Activated T-helper 1 cell treated with anti-CD3 and anti-CD28 coated beads, Interleukin-12 subunit alpha, Interleukin-12 subunit beta, Interleukin-2, Interleukin-4 antibody, amounts not matched to agents 30 ng/mL and 10 ng/mL and 1 ng/mL, durations not matched to agents 14 hours and 24 hours and 36 hours (primary cell): ENCODE measurements at places on chromosomes 2 and 18.

DNA sequence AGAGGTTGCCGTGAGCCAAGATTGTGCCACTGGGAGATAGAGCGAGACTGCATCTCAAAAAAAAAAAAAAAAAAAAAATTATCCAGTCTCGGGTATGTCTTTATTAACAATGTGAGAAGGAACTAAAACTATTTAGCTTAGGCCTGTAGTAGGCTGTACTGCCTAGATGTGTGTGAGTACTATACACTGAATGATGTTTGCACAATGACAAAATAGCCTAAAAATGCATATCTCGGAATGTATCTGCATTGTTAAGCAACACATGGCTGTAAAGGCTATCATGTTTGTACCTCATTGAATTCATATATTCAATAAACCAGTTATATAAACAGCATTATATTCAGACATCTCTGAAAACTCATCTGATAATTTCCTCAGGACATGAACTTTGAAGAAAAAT lies 191.2 kb upstream of the SESTD1 start:
- DNase-seq = no peak

- no peak for DNase-seq
These were observed 18.0 kb downstream of the NMUR1 start for GRCh38 chr2:231512222-231512621.

DNA sequence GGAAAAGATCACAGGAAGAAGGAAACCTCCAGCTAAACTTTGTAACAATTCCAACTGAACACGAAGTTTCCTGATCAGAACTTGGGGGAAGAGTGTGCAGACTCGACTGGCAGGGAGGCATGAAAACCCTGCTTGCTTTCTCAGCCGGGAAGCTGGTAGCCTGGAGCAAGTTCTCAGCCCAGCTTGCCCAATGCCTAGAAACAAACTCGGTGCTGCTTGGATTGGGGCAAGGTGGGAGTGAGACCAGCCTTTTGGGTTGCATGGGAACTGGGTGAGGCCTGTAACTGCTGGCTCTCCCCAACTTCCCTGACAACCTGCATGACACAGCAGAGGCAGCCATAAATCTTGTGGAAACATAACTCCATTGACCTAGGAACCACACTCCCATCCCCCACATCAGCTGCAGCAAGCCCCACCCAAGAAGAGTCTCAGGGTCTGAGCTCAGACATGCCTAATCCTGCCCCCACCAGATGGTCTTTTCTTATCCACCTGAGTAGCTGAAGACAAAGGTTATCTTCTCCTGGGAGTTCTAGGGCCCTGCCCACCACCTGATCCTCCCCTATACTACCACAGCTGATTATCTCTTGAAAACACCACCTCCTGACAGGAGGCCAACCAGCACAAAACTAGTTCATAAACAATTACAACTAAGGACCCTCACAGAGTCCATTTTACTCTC lies 1859.7 kb upstream of the CELF4 start:
- no peak for DNase-seq

DNA sequence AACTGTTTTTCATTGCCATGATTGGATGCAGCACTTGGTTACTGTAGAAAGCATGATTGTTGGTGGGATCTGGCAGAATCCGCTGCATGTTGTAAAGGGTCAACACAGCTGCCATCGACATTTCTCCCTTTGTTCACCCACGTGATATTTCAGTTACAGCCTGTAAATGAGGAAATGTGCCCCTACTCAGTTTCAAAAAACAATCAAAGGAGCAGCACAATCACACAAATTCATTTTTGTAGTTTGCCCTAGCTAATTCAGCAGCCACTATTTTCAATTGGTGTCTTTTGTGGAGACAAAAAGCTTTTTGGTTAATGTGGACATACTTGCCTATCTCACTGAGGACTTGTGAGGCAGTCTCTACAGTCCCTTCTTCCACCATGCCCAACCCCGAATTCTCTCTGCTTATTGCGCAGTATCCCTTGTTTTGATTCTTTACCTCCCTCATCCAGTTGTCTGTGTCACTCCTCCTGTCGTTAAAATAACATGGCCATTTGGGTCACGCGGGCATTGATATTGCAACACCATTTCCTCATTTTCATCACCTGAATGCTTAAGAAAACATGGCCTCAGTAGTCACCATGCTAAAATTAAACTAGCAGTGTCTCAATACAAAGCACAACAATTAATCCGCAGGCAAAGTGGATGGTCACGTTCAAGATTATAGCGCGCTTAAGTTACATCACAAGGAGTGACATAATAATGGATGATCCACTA lies 6.4 kb upstream of the PROC start:
- DNase-seq = no peak

DNA sequence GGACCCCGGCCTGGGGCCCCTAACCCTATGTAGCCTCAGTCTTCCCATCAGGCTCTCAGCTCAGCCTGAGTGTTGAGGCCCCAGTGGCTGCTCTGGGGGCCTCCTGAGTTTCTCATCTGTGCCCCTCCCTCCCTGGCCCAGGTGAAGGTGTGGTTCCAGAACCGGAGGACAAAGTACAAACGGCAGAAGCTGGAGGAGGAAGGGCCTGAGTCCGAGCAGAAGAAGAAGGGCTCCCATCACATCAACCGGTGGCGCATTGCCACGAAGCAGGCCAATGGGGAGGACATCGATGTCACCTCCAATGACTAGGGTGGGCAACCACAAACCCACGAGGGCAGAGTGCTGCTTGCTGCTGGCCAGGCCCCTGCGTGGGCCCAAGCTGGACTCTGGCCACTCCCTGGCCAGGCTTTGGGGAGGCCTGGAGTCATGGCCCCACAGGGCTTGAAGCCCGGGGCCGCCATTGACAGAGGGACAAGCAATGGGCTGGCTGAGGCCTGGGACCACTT lies 16.4 kb downstream of the EMX1 start:
- no peak for DNase-seq

DNA sequence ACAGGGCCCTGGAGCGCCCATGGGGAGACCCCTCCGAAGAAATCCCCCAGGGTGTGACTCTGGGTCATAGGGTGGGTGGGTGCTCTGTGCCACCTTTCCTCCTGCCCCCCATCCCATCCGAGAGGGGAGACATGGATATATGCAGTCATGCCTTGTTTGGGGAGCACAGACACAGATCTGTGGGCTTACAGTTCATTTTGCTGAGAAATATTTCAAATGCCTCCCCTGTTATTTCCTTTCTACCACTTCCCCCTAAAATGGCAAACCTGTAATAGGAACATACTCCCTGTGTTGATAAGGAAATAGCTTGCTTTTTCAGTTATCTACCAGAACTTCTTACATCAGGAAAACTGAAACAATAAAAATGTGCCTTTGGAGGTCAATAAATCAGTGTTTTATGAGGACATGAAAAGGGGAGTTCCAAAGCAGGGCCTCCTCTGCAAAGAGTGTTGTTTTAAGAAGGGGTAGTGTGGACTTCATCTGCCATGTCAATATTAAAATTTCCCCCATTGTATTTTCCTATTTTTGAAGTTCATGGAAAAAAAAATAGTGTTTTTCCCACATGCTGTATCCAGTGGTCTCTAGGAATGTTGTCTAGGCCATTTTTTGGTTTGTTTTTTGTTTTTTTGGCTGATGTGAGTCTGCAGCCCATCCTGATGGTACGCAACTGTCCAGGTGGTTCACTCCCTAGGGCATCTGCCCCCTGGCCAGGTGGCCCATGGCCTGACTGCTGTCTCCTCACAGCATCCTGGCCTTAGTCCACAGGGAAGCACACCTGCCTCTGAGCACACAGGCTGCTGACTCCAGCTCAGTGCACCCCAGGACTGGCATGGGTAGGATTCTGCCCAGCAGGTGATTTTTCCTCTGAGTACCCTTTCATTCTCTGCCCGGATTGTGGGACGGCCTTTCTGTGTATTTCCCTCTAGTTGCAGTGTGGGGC lies 3.7 kb downstream of the TNFRSF11A start:
- no peak for DNase-seq

DNA sequence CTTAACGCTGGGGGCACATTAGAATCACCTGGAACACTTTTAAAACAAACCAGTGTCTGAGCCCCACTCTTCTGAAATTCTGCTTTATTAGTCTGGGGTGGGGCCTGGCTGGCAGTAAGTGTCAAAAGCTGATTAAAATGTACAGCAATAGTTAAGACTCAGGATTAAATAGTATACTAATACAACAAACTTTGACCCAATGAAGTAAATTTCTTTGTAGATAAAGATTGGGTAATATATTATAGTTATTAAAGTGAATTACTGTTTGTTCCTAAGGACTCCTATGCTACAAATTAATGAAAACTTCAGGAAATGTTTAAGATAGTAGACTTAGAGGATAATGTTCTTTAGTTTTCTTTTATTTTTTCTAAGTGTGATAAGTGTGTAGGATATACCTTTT lies 160.9 kb downstream of the FAM124B start:
- DNase-seq = no peak

DNA sequence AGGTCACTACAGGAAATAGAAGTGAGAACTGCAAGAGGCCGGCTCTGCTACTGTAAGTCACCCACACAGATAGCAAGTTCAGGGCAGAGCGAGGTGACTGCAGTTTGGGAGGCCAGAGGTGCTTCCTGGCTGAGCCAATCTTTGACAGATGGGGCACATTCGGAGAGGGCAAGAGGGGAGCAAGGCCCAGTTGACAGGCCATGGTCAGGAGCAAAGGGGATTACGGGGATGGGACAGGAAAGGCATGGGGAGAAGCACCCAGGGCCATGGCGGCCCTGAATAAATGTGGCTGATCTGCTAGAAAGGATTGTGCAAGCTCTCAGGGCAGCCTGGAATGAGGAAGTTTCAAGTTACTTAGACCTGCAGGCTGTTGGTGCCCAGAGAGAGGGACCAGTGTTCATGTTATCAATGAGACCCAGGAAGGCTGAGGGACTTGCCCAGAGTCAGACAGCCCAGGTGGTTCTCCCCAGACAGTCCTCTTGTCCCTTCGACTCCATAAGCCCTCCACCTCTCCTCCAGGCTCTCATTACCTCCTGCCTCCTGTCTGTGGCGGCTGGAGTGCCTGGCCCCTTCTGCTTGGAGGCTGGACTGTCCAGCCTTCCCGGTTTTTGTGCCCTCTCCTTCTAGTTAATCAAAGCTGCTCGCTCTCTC lies 123.3 kb downstream of the CTIF start:
- DNase-seq = no peak

- no peak for DNase-seq
These were observed 130.2 kb upstream of the MAP3K20 start for GRCh38 chr2:172945510-172945850.

DNA sequence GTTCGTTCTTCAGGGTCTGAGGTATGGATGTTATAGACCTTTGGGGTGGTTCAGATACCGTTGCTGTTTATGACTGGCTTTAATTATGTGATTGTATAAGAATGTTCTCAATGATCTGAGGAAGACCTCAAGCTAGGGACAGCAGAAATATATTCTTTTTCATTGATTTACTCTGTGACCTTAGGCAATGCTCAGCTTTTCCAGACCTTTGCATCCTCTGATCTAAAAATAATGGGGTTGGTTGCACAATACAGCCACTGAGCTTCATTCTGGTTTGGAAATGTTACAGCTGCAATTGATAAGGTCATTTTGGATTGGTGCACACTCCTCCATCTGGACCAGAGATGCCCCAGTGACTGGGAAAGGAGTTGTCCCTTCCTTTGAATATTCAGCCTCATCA lies 17.2 kb upstream of the CABYR start:
- DNase-seq = no peak

DNA sequence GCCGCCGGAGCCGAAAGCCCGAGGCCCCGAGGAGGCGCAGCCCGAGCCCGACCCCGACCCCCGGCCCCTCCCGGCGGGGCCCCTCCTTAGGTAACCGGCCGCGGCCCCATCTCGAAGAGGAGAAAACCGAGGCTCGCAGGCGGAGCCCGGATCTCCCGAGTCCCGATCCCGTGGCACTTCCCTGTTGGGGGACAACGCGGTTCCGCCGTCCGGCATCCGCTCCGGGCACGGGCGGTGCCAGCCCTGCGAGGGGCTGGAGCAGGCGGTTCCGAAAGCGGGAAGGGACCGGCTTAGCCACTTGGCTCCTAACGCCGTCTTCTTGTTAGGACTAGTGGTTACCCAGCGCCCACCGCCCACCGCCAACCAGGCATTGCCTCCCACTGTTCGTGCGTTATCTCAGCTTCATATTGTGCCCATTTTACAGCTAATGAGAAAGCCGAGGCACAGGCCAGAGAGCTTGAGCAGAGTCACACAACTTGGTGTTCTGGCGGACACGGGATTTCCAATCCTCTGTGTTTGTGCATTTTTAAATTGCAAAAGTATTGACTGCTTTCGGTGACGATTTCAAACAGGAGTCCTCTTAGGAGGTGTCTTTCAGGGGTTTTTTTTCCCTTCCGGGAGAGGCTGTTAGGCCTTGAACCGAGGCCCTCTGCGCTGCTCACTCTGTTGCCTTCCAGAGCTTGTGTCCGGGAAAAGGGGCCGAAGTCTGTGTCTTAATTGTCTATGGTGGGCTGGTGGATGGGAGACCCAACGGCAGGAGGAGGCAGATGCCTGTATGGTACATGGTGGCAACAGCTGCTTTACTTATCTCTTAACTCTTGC lies 562 bp downstream of the CENPA start:
- DNase-seq = no peak

DNA sequence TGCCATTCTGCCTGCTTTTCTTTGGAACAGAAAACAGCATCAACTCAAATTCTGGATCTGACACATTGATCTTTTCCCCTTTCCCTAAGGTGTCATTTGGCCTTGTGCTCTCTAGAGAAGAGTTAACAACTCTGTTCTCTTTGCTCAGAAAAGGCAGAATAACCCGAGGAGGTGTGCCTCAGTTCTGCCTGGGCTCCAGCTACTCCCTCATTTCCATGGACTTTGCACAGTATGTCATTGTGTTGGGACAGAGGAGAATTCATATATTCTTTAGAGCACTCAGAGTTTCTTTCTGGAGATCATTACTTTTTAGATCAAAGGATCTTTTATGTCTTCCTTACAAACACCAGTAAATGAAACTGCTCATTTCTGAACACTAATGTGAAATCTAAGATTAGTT lies 249.1 kb downstream of the PHLPP1 start:
- no peak for DNase-seq

DNA sequence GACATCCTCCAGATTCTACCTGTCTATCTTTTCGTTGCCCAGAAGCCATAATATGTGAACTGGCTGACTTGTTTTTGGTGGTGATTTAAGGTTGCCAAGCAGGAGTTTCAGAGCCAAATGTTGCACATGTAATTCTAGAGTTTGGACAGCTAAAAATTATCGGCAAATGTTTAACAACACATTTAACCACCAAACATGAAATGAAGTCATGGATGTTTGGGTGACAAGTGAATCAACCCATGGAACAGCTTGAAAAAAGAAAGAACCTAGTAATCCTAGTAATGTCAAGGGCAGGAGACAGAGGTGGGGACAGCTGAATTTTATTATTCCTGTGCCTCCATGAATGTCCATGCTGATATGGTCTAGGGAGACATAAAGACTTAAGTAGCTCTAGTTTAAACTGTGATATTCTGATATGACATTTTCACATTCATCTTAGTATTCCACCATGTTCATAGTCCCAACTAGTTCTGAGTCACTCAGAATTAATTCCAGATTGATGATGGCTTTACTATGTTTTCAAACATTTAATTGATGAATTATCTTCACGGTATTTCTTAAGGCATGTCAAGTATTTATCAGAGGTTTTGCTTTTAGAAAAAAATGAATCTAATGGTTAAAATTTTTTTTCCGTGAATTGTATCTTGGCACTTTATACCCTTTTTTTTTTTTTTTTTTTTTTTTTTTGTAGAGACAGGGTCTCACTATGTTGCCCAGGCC lies 101.7 kb downstream of the SOCS6 start:
- no peak for DNase-seq
